Activated CD8-positive, alpha-beta memory T cell treated with anti-CD3 and anti-CD28 coated beads for 1 hour (primary cell): ENCODE measurements at places on chromosomes 6 and 20.

DNA sequence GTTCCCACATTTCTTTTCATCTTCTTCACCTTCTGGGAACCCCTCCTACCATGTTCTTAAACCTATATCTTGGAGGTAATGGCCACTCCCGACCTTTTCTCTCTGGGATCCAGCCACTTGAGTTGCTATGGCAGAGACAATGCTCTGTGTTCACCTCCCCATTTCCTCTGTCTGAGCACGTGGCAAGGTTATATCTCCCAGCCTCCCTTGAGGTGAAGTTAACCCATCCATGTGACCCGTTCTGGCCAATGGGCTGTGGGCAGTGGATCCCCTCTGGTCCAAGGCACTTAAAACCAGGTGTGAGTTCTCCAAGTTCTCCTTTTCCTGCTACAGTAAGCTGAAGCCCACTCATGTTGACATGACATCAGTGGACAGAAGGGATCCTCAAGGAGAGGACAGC is 261.4 kb downstream of the LRFN2 start:
- no peak for DNase-seq

- no peak for DNase-seq
These were observed 31.4 kb downstream of the ACSS2 start for GRCh38 chr20:34907616-34908469.

GRCh38 chr6:44004136-44004535 is 123.1 kb downstream of the MRPL14 start:
- DNase-seq, result no peak

DNA sequence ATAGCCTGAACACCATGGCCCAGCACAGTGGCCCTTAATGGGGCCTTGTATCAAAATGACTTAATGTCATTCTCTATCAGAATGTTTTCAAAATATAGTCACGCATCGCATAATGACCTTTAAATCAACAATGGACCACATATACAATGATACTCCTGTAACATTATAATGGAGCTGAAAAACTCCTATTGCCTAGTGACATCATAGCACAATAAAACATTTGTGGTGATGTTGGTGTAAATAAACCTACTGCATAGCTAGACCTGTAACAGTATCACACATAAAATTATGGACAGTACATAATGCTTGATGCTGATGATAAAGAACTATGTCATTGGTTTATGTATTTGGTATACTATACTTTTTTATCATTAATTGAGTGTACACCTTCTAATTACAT is 9.3 kb downstream of the ELOVL5 start:
- no peak for DNase-seq

DNA sequence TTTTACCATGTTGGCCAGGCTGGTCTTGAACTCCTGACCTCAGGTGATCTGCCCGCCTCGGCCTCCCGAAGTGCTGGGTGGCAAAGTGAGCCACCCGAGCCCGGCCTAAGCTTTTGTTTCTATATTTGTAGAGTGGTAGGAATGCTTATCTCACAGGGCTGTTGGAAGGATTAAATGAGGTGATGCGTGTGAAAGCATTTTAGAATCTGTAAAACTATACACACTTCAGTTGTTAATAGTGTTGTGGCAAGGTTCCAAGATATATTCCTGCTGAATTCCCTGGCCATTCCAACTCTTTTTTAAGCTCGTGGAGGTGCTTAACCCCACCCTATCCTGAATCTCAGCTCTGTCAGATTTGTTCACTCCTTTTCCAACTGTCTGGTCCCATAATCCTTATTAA is 89.9 kb upstream of the AKIRIN2 start:
- no peak for DNase-seq

GRCh38 chr20:40931410-40932044 is 97.1 kb upstream of the TOP1 start:
- no peak for DNase-seq

DNA sequence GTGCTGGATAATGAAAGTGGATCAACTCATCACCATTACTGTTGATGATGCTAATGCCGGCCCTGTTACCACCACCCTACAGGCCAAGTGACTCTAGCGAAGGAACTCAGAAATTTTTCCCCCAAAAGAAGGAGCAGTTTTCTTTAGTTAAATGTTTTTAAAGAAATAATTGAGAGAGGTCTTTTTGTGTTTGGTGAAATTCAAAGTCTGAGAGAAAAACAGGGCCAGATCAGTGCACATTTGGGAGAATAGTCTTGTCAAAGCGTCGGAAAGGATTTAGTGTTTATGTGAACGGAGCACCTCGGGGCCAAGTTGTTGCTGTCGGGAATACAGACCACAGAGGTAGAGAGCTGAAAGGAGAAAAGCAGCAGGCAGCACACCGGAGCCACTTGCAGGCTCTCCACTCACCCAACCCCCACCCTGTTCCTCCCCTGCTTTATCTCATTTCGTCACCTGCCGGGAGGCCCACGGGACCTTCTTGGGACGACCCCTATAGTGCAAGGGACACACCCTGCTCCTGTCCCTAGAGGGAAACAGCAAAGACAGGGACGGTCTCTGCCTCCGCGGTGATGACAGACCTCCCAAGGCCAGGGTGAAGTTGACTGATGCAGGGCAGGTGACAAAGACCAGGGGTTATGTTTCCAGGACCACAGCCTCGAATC is 6.8 kb downstream of the TFAP2B start:
- no peak for DNase-seq

DNA sequence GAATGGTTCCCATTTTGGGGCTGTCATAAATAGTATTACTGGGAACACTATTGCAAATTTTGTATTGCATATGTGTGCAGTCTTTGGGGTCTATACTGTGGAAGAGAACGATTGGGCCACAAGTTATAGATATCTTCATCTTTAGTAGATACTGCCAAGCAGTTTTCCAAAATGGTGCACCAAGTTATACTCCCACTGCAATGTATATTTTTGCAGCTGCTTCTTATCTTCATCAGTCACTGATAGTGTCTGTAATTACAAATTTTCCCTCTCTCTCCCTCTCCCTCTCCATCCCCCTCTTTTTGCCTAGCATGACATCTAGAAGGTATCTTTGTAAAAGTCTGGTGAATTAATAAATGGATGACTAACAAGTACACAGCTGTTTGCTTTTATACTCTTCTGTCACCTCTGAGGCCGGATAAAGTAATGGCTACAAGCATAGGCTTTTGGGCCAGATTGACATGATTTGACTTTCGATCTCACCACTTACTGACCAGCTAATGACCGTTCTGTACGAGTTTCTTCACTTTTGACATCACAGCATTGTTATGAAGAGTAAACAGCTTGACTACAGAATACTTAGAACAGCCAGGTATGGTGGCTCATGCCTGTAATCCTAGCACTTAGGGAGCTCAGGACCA is 113.3 kb upstream of the SLC2A12 start:
- no peak for DNase-seq

- no peak for DNase-seq
These were observed 31.8 kb downstream of the GCLC start for GRCh38 chr6:53513056-53513455.

- DNase-seq, result no peak
These were observed 408.4 kb upstream of the FLRT3 start for GRCh38 chr20:14745830-14746229.

DNA sequence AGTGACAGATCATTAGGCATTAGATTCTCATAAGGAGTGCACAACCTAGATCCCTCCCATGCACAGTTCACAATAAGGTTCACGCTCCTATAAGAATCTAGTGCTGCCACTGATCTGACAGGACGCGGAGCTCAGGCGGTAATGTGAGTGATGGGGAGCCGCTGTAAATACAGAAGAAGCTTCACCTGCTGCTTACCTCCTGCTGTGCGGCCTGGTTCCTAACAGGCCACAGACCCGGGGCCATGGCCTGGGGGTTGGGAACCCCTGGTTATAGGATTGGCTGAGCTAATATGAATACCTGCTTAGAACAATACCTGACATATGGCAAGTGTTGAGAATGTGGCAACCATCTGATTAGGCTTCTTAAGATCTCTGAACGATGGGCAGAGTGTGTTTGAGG is 2.4 kb downstream of the PNPLA1 start:
- no peak for DNase-seq

GRCh38 chr6:11023032-11023431 is 21.1 kb downstream of the ELOVL2 start:
- DNase-seq, result no peak

DNA sequence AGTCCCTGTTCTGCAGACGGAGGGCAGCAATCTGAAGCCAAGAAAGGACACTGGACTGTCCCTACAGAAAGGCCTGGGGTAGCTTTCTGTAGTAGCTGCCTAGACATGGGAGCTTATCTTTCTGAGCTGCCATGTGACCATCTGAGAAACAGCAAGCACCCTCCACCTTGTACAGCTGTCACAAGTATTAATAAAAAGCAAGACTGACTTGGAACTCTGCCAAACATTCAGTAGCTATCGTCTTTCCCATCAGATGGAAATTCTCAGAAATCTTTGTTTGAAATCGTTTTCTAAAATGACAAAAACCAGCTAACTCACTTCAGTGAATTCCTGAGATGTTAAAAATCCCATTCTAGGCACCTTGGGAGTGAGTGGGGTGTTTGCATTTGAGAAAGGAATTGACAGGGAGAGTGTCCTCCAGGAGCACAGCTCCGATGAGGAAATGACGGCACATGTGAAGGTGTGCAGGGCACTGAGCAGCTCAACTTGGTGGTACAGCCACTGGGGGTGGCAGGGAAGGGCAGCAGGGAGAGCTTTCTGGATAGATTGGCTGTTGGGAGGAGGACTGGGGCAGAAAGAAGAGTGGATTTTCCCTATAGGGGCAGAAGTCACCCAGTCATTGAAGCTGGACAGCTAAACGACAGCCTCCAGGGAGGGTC is 24.5 kb downstream of the ACSS1 start:
- no peak for DNase-seq

GRCh38 chr6:81900616-81901015 is 148.1 kb upstream of the TENT5A start:
- no peak for DNase-seq

GRCh38 chr6:130417951-130418350 is 52.1 kb downstream of the TMEM200A start:
- no peak for DNase-seq

GRCh38 chr6:75746221-75746620 is 2.8 kb upstream of the MYO6 start:
- DNase-seq, result no peak

- DNase-seq, result no peak
These were observed 158.3 kb downstream of the ZFP64 start for GRCh38 chr20:52033313-52033712.

DNA sequence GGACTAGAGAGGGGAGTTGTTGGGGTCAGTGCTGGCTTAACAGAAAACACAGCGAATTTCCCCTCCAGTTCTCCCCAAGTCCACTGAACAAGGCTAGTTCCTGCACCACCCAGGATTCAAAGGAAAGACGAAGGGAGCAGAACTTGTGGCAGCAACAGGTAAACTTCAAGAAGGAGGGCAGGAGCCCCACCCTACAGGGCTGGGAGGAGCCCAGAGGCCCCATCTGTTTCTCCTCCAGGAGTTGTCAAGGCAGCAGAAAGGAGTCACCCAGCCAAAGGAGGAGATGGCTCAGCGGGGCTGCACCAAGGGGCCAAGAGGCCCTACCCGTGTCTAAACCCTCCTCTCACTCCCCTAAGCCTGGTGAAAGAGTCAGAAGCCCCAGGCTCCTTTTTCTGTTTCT is 1.7 kb downstream of the SAPCD1 start:
- DNase-seq, result no peak

DNA sequence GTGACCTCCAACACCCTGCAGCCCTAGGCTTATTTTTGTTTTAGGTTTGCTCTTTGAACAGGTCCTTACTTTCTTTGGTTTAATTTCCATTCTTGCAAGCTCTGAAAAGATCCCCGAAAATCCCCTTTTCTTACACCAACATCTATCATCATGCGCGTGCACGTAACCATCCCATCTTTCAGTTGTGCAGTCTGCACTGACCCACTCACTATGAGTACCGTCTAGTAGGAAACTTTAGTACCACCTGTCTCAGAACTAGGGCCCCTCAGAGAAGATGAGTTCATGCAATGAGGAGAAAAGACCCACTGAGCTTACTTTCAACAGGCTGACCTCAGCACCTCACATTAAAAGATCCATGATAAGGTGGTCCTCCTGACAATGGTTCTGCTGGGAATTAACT is 120.6 kb upstream of the AGPAT4 start:
- no peak for DNase-seq
